ENCODE measurements at places on chromosomes 12 and 14. TPM values are rescaled to one million over a fixed set of nuclear protein-coding genes. Genes with fewer than 3 reads are reported as not detected.

Gene CDKN1B
- 41.6 TPM for total RNA-seq

DNA sequence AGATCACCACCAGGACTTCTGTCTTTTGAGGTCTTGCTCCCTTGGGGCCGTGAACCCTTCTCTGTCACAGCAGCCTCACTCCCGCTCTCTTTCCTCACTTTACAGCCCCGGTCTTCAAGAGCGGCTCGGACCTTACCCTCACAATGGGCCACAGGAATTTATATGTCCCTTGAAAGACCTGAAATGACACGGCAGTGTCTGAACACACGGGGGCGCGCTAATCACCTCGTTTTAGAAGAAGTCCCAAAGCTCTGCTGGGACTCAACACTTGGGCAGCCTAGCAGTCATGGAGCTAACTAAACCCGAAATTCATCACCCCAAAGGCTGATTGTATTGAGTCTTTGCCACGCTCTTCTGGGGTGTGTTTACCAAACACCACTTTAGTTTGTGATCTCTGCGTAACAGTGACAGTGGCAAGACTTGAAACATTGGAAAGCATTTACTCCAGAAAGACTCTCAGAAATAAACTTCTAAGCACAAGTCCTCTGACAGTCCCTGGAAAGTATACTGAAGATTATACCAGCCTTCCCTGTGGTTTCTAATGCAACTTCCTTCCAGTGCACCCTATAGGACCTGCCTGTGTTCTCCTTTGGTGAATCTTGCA is 29.0 kb downstream of the SERPINA11 start:
- peak; percentile 71 for DNase-seq

DNA sequence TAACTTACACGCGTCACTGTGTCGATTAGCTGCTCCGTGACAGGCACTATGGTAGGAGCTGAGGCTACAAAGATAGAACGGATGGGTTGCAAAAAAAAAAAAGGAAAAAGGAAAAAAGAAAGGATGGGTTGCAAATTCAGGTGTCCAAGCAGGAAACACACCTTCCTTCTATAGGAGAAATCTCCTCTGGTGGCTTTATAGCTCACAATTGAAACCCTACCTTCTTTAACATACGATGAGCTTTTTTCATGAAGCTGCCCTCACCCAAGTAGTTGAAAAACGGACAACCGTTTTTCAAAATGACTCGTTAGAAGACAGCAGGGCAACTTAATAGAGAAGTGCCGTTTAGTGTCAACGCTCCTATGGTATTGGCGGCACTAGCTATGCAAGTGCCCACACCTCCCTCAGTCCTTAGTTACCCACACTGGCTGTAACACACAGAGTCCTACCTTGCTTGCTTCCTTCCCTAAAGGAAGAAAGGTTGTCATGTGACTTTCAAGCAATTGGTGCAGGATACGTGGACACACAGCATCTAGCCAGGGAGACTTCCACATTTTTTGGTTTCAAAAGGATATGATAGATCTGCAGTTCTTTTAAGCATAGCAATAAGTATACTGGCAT is 682 bp upstream of the TRIP11 start:
- DNase-seq, result peak; percentile 47

DNA sequence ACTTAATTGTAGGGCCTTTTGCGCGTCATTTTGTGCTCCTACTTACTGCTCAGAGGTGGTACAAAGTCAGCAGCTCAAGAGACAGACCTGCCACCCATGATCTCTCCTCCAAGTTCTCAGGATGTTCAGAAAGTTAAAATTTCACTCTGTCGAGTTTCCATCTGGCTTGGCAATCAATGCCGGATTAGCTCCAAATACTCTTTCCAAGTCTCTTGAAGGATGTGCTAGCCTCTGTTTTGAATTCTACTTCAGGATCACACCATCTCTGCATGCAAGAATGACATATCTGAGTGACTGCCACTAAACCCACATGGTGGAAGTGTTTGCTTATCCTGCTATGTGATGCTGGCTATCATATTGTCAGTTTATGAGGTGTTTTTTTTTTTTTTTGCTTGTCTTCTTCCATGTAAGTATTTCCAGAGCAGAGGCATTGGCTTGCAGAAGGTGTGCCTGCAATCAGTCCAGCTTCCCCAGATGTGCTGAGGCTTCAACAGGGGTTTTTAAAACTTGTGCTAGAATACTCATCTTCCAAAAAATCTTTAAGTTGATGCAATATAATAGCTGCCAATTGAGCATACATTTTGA is 125.6 kb downstream of the RGS6 start:
- no peak for DNase-seq

GRCh38 chr12:130573766-130574165 is 142.3 kb downstream of the RIMBP2 start:
- no peak for DNase-seq

DNA sequence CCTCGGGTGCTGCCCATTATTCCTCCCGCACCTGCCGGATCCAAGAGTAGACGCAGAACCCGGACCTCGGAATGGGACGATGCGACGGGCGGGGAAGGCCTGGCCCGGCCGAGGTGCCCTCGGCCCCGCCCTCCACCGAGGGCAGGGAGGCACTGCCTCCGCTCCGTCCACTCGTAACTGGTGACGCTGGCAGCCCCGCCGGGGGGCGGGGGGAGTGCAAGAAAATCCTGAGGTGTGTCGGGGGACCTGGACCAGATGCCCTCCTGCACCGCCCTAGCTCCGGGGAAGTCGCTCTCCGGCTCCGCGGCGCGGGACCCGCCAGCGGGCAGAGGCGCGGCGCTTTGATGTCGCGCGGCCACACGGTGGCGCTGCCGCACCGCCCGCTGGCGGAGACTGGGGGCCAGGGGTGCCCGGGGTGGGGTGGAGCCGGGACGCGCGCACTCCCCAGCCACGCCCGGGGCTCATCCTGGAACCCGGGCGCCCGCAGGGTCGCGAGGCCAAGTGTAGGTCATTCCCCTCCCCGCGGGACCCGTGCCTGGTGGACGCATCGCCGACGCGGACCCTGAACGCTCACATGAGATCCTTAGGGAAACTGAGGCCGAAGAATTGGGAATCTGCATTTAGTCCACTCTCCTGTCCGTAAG is 202.8 kb downstream of the TTC8 start:
- peak; percentile 36 for DNase-seq

GRCh38 chr14:95056476-95056875 is 100.9 kb downstream of the DICER1 start:
- DNase-seq, result no peak

GRCh38 chr14:52661314-52661713 is 34.0 kb downstream of the ERO1A start:
- no peak for DNase-seq

Data from MCF 10A (cell line).